Caki2 (cell line): ENCODE measurements at places on chromosomes 3 and 15. TPM values are rescaled to one million over a fixed set of nuclear protein-coding genes. Genes with fewer than 3 reads are reported as not detected.

GRCh38 chr3:100759950-100760349 lies 50.7 kb downstream of the TFG start:
- no peak for DNase-seq

DNA sequence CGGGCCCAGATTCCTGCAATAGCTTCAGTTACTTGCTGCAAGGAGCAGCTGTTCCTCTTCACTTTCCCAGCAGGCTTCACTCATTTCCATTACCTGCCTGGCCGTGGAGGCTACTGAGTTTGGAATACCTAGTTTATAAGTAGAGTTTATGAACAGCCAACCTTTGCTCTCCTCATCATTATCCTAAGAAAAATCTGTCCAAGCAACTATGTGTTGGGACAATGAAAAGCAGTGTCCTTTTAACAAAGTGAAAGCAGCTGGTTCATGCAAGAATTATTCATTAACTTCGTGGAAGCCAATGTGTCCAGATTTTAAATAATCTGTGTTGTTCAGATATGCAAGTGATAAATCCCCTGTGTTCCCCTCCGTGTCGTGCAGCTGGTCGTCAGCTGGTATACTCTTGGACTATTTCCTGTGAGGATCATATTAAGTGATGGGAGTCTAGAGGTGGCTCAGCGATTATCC lies 39.3 kb upstream of the SSR3 start:
- peak; percentile 44 for DNase-seq

DNA sequence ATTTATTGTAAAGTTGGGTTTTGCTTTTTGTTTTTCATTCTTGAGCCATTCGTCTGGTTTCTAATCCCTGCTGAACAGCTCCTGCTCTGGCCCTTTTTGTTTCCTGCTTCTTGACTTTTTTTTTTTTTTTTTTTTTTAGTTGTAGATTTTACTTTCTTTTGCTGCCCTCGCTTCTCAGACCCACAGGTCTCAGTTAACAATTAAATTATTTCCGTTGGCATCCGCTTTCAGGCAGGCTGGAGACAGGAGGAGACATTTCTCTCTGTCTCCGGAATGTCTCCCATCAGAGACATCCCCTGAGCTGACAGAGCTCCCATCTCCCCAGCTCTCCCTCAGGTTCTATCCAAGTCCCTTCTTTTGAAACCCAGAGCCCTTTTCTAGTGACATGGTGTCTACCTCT lies 68.6 kb downstream of the SLC6A6 start:
- no peak for DNase-seq

DNA sequence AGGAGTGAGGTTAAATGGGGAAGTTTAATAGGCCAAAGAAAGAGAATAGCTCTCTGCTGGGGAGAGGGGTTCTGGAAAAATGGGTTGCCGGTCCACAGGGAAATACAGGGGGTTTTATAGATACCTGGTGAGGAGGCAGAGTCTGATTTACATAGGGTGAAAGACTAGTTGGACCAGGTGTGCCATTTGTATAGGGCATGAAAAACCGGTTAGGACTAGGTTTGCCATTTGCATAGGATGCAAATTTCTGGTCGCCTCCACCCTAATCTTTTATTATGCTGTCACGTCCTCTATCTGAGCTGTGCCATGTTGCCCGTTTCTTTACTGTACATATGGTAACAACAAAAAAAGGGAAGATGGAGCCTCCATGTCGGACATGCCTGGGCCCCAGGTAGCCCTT lies 960.1 kb downstream of the FHIT start:
- DNase-seq, result no peak

DNA sequence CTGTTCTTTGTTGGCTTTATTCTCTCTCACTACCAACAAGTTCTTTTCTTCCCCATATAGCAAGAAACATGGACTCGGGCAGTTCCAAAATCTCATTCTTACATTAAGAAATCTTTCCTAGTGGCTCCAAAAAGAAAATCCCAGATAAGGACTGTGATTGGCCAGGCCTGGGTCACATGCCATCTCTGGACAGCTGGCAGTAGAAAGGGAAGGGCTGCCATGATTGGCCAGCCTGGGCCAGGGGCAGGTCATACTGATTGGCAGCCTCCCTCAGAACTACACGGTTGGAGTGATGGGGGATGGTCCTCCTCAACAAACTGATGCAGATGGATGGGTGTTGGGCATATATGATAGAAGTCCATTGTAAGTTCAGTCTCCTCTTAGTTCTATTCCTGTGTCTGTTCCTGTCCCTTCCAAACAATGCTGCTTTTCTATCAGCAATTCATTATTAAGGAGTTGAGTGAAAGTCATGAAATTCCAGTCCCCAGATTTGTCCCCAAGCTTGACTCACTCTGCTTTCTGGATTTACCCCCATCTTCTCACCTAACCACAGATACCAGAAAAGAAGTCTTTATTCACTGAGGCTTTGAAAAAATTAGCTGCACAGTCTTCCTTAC lies 175.5 kb downstream of the ATG7 start:
- no peak for DNase-seq

GRCh38 chr3:132593241-132593946 lies 3.7 kb upstream of the ACKR4 start:
- DNase-seq, result no peak

- no peak for DNase-seq
Measured at GRCh38 chr3:136069933-136070332, 104.4 kb downstream of the PPP2R3A start.

DNA sequence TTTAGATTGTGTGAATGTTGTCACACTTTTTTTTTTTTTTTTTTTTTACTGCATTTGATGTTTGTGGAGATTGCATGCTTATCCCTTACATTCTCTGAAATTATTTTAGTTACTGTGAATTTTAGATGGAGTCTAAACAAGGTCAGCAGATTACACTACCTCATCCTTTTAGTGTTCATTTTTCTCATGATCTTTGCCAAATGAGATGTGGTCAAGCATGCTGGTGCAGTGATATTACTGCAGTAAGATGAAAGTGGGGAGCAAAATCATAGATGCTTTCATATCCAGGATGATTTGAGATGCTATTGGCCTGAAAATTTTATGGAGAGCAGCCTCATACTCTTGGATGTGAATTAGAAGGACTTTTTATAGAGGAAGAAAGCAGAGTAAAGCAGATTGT lies 45.8 kb downstream of the SLC25A26 start:
- DNase-seq, result no peak

DNA sequence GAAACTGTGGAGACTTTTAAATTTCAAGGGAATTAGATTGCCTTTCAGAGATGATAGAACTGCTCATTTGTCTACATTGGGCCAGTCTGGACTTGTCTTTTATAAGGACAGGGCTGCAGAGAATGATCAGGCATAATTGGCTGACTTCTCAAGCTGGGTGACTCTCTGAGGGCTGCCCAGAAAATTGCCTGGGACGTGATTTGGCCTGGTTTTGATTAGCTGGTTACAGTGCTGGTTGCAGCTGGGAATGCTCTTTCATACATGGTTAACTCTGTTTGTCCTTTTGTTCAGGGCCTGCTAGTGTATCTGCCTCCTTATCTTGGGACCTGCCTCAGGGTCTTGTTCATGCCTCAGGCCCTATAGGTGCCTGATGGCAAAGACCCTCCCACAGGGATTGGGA lies 245.6 kb downstream of the CLSTN2 start:
- DNase-seq, result no peak

GRCh38 chr15:66580643-66581042 lies 14.8 kb upstream of the LCTL start:
- DNase-seq, result no peak

- DNase-seq, result peak; percentile 74
Measured at GRCh38 chr15:90203922-90204321, 2.8 kb downstream of the SEMA4B start.

DNA sequence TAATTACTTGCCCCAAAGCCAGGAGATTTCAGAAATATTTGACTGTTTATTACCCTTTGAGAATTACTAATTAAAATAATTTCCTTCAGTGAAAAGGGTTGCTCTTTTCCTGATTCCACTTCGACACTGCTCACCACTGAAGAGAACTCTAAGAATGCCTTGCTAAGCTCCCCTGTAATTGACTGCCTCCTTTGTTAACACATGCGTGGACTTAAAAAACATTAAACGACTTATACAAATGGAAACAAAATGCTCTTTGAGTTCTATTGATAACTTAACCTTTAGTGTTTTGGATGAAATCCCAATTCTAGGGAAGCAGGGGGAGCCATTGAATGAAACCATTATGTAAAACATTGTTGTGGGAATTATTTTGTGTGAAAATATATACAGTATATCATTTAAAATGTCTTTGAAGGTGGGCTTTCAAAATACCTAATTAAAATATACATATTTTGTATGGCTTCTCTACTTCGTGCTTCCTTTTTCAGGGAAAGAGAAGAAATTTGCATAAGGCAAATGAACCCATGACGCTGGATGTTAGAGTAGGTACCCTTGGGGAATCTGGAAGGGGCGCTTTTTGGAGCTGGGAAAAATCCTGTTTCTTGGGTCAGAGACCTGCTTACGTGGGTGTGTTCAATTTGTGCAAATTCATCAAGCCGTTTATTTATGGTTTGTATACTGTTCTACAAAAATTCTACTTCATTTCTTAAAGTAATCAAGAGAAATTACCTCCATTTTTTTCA lies 64.2 kb downstream of the WWTR1 start:
- no peak for DNase-seq

- no peak for DNase-seq
Measured at GRCh38 chr3:10085738-10086137, 22.3 kb downstream of the FANCD2OS start.

GRCh38 chr3:188974856-188975599 lies 196.7 kb upstream of the TPRG1 start:
- DNase-seq, result no peak

DNA sequence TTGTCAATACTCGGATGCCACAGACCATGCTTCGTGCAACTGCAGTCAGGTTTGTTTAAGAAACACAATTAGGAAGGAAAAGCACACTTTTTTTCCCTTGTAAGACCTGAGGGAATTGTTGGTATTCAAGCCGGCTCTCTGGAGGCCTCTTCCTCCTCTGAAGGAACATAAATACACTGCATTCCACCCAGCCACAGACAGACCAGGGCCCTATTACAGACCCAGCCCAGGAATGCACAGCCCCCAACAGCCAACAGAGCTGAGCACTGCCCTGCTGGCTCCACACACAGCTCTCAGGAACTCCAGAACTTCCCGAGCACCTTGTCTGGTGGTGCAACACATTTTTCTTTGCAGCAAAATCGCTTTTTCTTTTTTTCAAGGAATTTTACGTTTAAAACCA lies 488.7 kb upstream of the PROK2 start:
- no peak for DNase-seq

GRCh38 chr3:127546970-127547733 lies 43.4 kb downstream of the TPRA1 start:
- DNase-seq, result no peak

DNA sequence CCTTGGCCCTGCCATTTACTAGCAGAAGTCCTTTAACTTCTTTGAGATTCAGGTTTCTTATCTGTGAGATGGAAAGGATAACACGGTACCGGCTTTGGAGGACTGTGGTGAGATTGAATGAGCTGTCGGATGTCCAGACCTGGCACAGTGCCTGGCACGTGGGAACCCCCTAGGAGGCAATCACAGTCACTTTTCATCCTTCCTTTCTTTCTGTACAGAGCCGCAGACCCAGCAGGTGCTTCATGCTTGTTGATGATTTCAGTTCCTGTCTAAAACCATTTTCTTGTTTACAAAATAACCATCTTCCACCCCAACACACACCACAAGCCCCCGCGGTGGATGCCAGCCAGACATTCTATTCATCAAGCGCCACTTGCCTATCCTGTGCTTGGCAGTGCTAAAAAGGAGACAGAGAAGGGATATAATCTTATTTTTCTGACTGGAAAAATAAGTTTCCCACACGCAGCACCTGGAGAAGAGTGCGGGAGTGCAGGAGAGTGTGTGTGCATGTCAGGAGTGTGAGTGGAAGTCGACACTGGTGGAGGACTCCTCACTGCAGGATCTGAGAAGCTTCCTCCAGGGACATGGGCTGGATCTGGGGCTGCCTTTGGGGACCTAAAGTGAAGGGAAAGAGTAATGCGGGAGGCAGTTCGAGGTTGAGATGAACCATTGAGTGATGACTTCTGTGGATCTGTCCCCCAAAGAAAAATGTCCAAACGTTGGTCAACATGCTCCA lies 85.7 kb downstream of the ST6GAL1 start:
- DNase-seq, result no peak

DNA sequence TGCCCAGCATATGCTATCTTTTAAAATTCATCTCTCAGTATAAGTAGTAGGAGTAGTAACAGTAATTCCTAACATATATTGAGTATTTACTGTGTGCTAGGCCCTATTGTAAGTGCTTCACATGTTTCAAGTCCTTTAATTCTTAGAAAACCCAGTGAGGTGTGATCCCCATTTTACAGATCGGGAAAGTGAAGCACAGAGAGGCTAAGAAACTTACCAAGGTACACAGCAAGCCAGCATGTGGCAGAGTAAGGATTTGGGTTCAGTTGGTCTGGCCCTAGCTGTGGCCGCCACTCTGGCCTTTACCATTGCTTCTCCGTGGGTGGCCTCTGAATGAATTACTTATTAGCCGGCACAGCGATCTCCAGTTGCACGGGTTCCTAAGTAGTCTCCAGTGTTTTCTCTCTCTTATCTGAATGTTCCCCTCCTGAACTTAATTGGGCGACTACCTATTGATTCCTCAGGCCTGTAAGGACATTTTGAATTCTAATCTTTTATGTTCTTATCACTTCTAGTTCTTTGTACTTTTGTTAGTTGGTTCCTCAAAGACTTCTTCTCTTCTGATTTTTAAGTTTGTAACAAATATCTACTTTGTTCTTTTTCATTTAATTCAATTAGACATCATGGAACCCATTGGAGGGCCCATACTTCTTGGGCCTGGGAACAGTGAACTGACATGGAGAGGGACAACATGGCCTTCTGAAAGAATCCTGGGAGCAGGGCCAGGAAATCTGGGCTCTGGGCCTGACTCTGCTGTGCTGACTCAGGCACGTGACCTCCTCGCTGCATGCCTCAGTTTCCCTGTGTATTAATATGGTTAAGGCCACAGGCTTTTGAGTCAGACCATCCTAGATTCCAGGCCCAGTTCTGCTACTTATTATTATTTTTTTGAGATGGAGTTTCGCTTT lies 11.6 kb downstream of the CLCN2 start:
- DNase-seq, result no peak

DNA sequence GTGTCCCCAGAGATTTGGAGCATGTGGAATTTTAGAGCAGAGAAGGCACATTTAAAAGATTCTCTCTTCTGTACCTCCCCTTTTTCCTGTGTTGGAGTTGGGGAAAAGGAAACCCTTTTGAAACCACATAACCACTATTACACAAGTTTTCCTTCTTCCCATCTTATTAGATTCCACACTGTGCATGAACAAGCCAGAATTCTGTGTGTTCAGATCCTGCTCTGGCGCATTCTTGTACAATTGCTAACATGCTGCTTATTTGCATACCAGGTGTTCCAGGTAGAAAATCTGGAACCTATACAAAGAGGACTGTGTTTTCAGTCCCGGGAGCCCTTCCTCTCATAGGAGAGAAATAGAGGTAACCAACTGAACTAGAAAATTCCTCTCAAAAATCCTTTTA lies 2.6 kb upstream of the CIB2 start:
- no peak for DNase-seq

- peak; percentile 65 for DNase-seq
Measured at GRCh38 chr3:161559177-161559998, 62.8 kb downstream of the OTOL1 start.

SLC22A13 gene
- total RNA-seq, result not detected in 2 replicates

GOLGA6A gene
- 1.0 TPM in 1 of 2 replicates, not detected in the other for total RNA-seq

P2RY1 gene
- 0.07 TPM in 1 of 2 replicates, not detected in the other for total RNA-seq

FGF12 gene
- total RNA-seq, result 1.5 and 2.6 TPM in 2 replicates

CCR1 gene
- not detected in 2 replicates for total RNA-seq

IGDCC3 gene
- not detected in 2 replicates for total RNA-seq

PXYLP1 gene
- 4.1 and 4.5 TPM in 2 replicates for total RNA-seq

PTPRG gene
- total RNA-seq, result 7.4 and 9.4 TPM in 2 replicates

TUSC7 gene
- not detected in 2 replicates for total RNA-seq

ITIH1 gene
- not detected in 2 replicates for total RNA-seq

SMCO1 gene
- total RNA-seq, result not detected in 2 replicates

TMC3 gene
- not detected in 2 replicates for total RNA-seq

SLC35A5 gene
- 16.2 and 24.8 TPM in 2 replicates for total RNA-seq

CCR3 gene
- not detected in 2 replicates for total RNA-seq
